ENCODE measurements at places on chromosomes 11 and 22.

DNA sequence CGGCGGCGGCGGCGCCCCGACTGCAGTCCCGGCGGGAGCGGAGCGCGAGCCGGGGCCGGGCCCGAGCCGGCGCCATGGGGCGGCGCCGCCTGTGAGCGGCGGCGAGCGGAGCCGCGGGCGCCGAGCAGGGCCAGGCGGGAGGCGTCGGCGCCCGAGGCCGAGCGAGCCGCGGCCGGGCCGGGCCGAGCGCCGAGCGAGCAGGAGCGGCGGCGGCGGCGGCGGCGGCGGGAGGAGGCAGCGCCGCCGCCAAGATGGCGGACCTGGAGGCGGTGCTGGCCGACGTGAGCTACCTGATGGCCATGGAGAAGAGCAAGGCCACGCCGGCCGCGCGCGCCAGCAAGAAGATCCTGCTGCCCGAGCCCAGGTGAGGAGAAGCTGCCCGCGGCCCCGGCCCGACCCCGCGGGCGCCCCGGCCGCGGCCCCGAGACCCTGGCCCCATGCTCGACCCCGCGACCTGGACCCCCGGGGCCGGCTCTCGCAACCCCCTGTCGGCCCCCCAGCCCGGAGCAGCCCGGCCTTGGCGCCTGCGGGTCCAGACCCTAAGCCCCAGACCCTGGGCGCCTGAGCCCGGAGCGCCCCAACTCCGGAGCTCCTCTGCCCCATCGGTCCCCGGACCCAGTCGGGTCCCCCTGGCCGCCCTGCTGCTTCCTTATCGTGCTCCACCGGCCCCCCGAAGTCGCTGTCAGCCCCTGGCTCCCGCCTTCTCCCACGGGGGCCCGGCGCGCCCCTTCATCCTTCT is at the start of gene GRK2:
TSS of gene GRK2 (plus strand) at position 25 of the 739 bp plus-strand sequence. CDS start at position 252, 227 bp downstream.
- peaks cover 27% of the 10 kb centered on the region for H3K4me1 ChIP-seq
- no peaks in the 10 kb centered on the region for H3K27me3 ChIP-seq
- H3K27ac ChIP-seq, result no peak within 1 kb of the TSS
- DNase-seq, result peak; percentile 58
- H3K4me3 ChIP-seq, result peak within 1 kb of the TSS; percentile 66

GRCh38 chr22:42686756-42687491 is 33.7 kb downstream of the A4GALT start:
- DNase-seq, result no peak
- no peaks in the 10 kb centered on the region for H3K27me3 ChIP-seq
- H3K4me3 ChIP-seq, result no peak overlapping the region
- H3K4me1 ChIP-seq, result peaks cover 5% of the 10 kb centered on the region
- H3K36me3 ChIP-seq, result no peaks in the 10 kb centered on the region
- no peak overlapping the region for H3K27ac ChIP-seq

DNA sequence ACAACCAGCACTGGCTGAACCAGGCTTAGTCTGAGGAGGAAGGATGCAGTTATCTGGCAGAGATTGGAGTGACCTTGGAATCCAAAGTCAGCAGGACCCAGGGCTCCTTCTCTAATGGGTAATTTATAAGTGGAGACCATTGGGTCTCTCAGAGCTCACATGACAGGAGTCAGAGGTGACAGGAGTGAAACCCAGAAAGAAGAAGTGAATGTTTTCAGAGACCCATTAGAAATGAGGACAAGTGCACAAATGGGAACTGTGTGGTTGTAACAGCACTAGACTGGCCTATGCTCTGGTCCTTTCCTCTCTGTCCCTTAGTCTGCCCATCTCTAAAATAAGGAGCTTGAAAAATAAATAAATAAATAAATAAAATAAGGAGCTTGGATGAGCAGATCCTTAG is 107.4 kb downstream of the SERGEF start:
- H3K27me3 ChIP-seq, result no peaks in the 10 kb centered on the region
- H3K36me3 ChIP-seq, result no peaks in the 10 kb centered on the region
- no peak overlapping the region for H3K4me3 ChIP-seq
- no peak for DNase-seq
- no peak overlapping the region for H3K27ac ChIP-seq

DNA sequence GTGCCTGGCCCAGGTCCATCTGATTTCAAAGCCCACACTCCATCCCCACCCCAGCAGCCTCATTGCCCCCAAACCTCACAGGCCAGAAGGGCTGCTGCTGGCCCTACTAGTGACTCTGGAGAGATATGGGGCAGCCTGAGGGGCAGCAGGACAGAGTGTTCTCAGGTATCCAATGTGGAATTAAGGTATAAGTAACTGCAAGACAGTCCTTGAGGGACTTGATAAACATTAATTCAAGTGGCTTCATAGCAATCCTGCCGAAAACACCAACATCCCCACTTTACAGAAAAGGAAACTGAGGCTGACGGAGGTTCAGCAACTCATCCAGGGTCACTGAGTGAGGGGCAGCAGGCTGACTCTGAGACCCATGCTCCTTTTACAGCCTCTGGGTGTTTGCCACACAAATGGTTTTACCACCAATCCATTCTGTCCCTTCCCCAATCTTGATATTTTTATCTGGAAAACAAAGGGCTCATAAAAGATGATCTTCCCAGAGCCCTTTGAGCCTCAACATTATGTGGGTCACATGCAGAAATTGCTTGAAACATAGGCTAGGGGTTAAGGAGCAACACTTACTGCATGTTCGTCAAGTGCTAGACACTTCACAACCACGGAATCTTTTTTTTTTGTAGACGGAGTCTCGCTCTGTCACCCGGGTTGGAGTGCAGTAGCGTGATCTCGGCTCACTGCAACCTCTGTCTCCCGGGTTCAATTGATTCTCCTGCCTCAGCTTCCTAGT is 2.3 kb downstream of the NIPSNAP1 start:
- H3K27me3 ChIP-seq, result no peaks in the 10 kb centered on the region
- no peak overlapping the region for H3K27ac ChIP-seq
- DNase-seq, result no peak
- peaks cover 5% of the 10 kb centered on the region for H3K4me1 ChIP-seq

DNA sequence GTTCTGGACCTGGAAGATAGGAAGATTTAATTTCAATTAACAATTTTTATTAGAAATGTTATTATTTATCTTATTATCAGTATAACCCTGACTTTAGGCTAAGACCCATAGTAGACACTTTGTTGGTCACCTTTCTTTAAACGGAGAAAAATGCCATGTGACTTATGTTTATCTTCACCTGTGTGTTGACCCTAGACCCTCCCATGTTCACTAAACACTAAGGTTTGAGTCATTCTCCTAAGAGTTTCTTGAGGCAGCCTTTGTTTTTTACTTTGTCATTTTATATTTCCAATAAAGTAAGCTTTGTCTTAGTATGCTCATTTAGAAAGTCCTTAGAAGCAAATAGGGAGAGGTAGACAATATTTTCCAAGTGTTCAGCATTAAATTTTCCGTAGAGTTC is 771.7 kb downstream of the METTL15 start:
- H3K27ac ChIP-seq, result no peak overlapping the region
- H3K36me3 ChIP-seq, result no peaks in the 10 kb centered on the region
- no peaks in the 10 kb centered on the region for H3K4me1 ChIP-seq
- H3K27me3 ChIP-seq, result no peaks in the 10 kb centered on the region

GRCh38 chr11:111001986-111002611 is 243.4 kb upstream of the POU2AF2 start:
- H3K4me3 ChIP-seq, result no peak overlapping the region
- H3K27me3 ChIP-seq, result no peaks in the 10 kb centered on the region
- H3K36me3 ChIP-seq, result no peaks in the 10 kb centered on the region
- DNase-seq, result no peak
- peaks cover 16% of the 10 kb centered on the region for H3K4me1 ChIP-seq
